ENCODE measurements at places on chromosomes 2 and 18.

GRCh38 chr18:68676913-68677312 lies 38.0 kb downstream of the TMX3 start:
- DNase-seq = no peak

DNA sequence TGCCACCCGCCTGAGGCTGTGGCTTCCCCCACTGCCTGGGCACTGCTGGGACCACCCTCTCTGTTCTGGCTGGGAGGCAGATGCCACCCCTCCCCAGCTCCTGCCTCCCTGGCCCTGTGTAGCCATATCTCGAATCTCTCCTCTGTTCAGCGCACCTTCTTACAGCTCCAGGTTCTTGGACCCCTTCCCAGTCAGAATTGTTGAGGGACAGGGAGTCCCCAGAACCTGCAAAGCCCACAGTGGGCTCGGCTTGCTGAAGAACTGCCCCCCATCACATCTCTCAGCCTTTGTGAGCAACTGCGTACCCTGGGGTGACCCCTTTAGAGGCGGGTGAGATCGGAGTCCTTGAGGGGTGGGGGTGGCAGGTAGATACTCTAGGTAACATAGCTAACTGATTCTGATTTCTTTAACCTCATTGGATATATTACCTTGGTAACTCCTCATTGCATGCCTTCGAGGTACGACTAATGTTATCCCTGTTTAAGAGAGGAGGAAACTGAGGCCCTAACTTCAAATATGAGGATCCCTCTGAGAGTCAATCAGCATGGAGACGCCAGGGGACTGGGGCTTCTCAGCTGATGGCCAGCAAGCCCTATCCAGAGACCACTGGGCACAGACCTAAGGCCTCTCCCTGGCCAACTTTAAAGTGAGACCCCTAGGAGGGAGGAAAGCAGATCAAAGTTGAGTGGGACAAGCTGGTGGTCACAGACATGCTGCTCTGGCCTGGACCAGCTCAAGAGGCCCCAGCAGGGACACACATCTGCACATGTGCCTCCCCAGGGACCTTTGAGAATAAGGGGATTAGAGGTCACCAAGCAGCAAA lies 101.3 kb downstream of the CAPN13 start:
- no peak for DNase-seq

GRCh38 chr2:168139852-168140251 lies 107.5 kb downstream of the STK39 start:
- no peak for DNase-seq

DNA sequence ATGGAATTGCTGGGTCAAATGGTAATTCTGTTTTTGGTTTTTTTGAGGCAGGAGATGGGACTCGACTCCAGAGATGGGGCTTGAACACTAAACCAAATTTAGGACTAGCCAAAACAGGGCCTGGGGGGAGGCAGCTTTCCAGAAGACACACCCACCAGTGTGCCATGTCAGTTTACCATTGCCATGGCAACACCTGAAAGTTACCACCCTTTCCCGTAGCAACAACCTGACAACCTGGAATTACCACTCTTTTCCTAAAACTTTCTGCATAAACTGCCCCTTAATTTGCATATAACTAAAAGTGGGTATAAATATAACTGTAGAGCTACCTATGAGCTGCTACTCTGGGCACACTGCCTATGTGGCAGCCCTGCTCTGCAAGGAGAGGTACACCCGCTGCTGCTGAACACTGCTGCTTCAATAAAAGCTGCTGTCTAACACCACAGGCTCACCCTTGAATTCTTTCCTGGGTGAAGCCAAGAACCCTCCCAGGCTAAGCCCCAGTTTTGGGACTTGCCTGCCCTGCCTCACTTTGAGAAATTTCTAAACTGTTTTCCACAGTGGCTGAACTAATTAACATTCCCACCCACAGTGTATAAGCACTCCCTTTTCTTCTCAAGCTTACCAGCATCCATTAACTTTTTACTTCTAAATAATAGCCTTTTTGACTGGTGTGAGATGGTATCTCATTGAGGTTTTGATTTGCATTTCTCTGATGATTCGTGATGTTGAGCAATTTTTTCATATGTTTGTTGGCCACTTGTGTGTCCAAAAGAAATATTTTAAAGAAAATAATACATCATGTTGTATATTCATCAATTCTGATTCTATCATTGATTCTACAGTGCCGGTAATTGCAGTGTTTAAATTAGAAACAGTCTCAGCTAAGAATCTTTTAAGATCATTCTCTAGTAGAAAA lies 10.6 kb downstream of the CDK15 start:
- no peak for DNase-seq

- DNase-seq = no peak
Measured at GRCh38 chr2:112528541-112528940, 13.7 kb upstream of the POLR1B start.

- no peak for DNase-seq
Measured at GRCh38 chr18:49585781-49586663, 24.2 kb downstream of the LIPG start.

DNA sequence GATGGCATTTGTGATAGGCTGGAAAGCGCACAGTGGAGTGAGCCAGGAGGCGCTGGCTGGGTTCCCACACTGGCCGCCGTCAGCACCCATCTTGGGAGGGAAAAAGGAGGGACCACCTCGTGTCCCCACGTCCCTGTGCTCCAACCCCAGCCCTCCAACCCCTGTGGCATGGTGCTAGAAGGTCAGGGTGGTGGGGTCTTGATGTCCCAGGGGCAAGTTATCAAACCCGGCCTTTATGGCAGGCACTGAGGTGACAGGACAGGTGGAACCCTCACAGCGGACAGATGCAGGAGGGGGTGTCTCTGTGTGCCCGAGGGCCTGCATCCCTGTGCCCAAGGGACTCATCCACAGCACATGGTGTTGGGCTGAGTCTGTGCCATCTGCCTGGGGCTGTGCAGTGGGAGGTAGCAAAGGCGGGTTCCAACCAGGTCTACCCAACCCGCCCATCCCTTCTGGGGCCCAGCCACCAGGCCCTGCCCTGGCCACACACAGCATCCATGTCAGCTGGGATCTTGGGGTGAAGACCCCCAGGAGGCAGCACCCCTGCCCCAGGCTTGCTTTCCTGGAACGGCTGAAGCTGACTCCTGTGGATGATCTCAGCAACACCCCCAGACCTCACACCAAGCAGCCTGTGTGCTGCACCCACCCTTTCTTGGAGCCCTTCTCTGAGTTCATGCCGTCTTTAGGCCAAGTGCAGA lies 246.1 kb downstream of the NDUFA10 start:
- no peak for DNase-seq

- DNase-seq = peak; percentile 82
Measured at GRCh38 chr2:199973703-199974102, 18.3 kb downstream of the MAIP1 start.

Data from adipocyte (in vitro differentiated cells).